ENCODE measurements at places on chromosomes 3 and 15.

DNA sequence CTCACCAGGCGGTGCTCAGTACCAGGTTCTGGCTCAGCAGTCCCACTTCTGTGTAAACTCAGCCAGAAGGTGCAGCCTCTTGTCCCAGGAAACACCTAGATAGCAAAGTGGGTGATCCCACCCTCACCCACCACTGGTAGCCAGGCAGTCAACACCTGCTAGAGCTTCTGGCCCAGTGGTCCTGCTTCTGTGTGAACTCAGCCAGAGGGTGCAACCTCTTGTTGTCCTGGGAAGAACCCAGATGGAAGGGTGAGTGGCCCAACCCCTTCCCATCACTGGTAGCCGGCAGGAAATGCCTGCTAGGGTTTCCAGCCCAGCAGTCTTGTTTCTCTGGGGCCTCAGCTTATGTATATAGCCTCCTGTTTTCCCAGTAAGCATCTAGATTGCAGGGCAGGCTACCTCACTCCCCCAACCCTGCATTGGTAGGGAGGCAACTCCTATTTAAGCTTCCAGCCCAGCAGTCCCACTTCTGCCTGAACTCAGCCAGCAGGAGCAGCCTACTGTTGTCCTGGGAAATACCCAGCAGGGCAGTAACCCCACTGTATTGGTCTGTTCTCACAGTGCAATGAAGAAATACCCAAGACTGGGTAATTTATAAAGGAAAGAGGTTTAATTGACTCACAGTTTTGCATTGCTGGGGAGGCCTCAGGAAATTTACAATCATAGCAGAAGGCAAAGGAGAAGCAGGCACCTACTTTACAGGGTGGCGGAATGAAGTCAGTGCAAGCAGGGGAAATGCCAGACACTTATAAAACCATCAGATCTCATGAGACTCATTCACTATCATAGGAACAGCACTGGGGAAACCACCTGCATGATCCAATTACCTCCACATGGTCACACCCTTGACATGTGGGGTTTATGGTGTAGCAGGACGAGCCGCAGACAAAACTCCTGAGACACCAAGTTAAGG lies 110.6 kb downstream of the DTWD1 start:
- DNase-seq, result no peak

- no peak for DNase-seq
Observed at GRCh38 chr3:14933820-14934425, 13.5 kb upstream of the NR2C2 start.

DNA sequence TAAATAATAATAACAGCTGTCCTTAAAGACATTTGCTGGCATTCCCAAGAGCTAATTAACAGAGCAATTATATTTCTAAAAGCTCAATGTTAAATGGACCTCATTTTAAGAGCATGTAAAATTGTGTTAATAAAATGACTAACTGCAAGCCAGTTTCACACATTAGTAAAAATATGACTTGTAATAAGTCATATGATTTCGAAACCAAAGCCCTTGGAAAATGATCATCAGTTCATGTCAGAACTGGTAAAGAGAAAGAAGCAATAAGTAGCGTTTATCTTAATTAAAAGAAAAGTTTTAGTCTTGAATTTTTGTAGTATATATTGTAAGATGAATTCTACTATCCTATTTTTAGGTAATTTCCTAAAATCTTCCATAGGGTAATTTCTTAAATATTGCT lies 310.7 kb downstream of the CNTN3 start:
- no peak for DNase-seq

- DNase-seq, result no peak
Observed at GRCh38 chr3:167300207-167300606, 79.9 kb downstream of the ZBBX start.

- DNase-seq, result no peak
Observed at GRCh38 chr15:42198516-42198915, 9.6 kb downstream of the VPS39 start.

DNA sequence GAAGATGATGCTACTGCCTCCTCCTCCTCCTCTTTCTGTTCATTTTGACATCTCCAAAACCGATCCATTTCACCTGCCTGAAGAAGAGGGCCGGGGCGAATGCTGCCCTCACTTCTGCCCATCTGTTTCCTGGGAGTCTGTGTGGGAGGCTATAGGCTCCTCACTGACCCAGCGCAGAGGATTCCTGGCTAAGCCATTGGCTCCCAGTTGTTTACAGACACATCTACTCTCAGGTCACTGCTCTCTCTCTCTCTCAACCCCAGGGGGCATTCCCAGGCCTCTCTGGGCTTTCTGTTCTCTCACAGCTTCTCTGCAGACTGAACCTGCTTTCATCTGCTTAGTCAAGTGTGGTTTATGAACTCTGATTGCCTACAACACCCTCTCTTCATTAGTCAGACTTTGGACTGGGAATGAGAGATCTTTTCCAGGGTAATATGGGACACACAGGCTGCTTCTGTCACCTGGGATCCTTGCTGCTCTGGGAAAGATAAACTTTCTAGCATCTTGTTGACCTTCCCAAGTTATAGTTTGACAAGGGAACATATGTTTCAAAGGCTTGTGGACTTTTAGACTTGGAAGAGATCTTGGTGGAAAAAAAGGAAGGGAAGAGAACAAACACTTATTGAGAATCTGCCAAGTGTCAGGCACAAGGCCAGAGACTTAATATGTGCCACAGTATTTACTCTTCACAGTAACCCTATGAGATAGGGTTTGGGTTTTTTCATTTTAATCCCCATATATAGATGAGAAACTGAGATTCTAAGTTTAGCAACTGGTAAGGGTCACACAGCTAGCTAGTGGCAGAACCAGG lies 30.2 kb upstream of the USP3 start:
- DNase-seq, result no peak

DNA sequence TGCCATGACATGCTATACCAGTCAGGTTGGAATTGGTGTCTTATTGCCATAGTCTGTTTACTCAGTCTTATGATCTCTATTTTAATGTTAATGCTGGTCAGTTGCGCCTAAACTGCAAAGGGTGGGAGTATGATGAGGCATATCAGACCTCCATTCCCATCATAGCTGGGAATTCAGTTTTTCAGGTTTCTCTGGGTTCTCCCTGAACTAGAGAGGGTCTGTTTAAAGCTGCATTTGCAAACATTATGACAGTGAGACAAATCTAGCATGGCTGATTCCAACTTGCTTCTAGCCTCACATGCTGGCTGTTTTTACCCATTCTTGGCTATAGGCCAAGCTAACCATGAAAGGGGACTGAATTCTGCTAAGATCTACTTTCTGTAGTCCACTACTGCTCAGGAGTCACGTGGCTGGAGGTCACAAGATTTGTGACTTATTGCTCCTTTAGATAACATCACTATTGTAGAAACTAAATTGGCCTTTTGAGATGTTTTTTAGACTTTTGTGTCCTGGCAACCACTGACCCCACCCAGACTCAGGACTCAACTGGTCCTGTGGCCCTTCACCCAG lies 96.5 kb downstream of the TGFBR2 start:
- no peak for DNase-seq
